ENCODE measurements at places on chromosomes 13 and 19. TPM values are rescaled to one million over a fixed set of nuclear protein-coding genes. Genes with fewer than 3 reads are reported as not detected.

ICAM4 gene
- total RNA-seq: 0.59 TPM

CBARP gene
- total RNA-seq: 1.3 TPM

LYPD3 gene
- total RNA-seq: 2.3 TPM

FARP1 gene
- total RNA-seq: 0.56 TPM

KIR2DL1 gene
- total RNA-seq: not detected

MBD3L3 gene
- total RNA-seq: not detected

LRRC25 gene
- not detected for total RNA-seq

PDE4A gene
- total RNA-seq: 15.7 TPM

PTBP1 gene
- total RNA-seq: 465 TPM

KASH5 gene
- total RNA-seq: 2.6 TPM

CYP4F2 gene
- total RNA-seq: not detected

PSG3 gene
- not detected for total RNA-seq

ZIM2 gene
- total RNA-seq: not detected

CERS4 gene
- total RNA-seq: 24.3 TPM

SLC7A10 gene
- not detected for total RNA-seq

BRSK1 gene
- 5.6 TPM for total RNA-seq

PSG11 gene
- total RNA-seq: not detected

MCEMP1 gene
- not detected for total RNA-seq

PSPN gene
- 2.0 TPM for total RNA-seq

C1QTNF9 gene
- not detected for total RNA-seq

CTXN1 gene
- 0.29 TPM for total RNA-seq

KLK12 gene
- not detected for total RNA-seq

SRRM5 gene
- 0.59 TPM for total RNA-seq

UPK1A gene
- total RNA-seq: 0.90 TPM

SERTAD1 gene
- total RNA-seq: 12.6 TPM

IGFL2 gene
- not detected for total RNA-seq

TMEM59L gene
- 0.40 TPM for total RNA-seq

SERP2 gene
- total RNA-seq: not detected

CEACAM3 gene
- not detected for total RNA-seq

TNFSF11 gene
- 3.7 TPM for total RNA-seq

GIPC3 gene
- total RNA-seq: 0.19 TPM

COQ8B gene
- 31.7 TPM for total RNA-seq

DENND1C gene
- 69.3 TPM for total RNA-seq

CALR3 gene
- not detected for total RNA-seq

PPP1R13L gene
- 8.1 TPM for total RNA-seq

PDE4C gene
- not detected for total RNA-seq

C19orf67 gene
- total RNA-seq: not detected

RNF225 gene
- total RNA-seq: 0.21 TPM

WDR88 gene
- total RNA-seq: not detected

TEKTIP1 gene
- 1.8 TPM for total RNA-seq

SCGB2B2 gene
- total RNA-seq: 0.46 TPM

MADCAM1 gene
- total RNA-seq: 0.22 TPM

ZGLP1 gene
- 2.0 TPM for total RNA-seq

TNFRSF19 gene
- total RNA-seq: not detected

PRSS57 gene
- total RNA-seq: not detected

CCDC61 gene
- 28.4 TPM for total RNA-seq

CLEC11A gene
- 0.71 TPM for total RNA-seq

SERPINE3 gene
- total RNA-seq: not detected

SOHLH2 gene
- total RNA-seq: not detected

ZNF714 gene
- total RNA-seq: 18.0 TPM

CCDC169 gene
- 0.69 TPM for total RNA-seq

LRRC63 gene
- 0.45 TPM for total RNA-seq

GAPDHS gene
- not detected for total RNA-seq

KLF1 gene
- total RNA-seq: 0.19 TPM

FGF9 gene
- total RNA-seq: 0.07 TPM

ZNF66 gene
- 5.0 TPM for total RNA-seq

PSG5 gene
- total RNA-seq: not detected

CDX2 gene
- total RNA-seq: not detected

COX7A1 gene
- not detected for total RNA-seq

CCNE1 gene
- 29.3 TPM for total RNA-seq
